ENCODE measurements at places on chromosomes 1 and 21. TPM values are rescaled to one million over a fixed set of nuclear protein-coding genes. Genes with fewer than 3 reads are reported as not detected.
A peak's percentile ranks its signal among the peaks of the same experiment; 100 is the strongest.

DNA sequence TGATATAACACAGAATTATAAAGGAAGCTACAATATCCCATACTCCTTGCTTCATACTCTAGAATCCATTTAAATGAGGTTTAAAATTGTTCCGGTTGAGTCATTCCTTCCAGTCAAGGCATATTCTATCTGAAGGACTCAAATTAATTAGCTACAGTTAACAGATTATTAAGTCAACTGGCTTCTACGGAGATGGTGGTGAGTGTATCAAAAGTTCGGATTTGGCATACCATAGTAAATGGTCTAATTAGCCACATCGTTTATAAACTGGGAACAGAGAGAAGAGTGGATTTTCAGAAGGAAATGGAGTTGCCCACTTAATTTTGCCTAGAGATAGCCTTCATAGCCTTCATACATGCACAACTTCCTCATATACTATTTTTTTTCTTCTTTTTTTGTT, 1095.3 kb downstream of the TTLL7 start:
- DNase-seq, result no peak

- DNase-seq, result no peak
Observed at GRCh38 chr1:185069202-185069772, 23.9 kb downstream of the RNF2 start.

GRCh38 chr21:43731476-43731875, 12.5 kb downstream of the PDXK start:
- DNase-seq, result no peak

- DNase-seq, result no peak
Observed at GRCh38 chr1:91572044-91572443, 71.4 kb downstream of the CDC7 start.

- no peak for DNase-seq
Observed at GRCh38 chr1:92217721-92218120, at the start of gene C1orf146. C1orf146 (plus strand) TSS chr1:92217915; CDS start chr1:92231421, 13,506 bp downstream.

DNA sequence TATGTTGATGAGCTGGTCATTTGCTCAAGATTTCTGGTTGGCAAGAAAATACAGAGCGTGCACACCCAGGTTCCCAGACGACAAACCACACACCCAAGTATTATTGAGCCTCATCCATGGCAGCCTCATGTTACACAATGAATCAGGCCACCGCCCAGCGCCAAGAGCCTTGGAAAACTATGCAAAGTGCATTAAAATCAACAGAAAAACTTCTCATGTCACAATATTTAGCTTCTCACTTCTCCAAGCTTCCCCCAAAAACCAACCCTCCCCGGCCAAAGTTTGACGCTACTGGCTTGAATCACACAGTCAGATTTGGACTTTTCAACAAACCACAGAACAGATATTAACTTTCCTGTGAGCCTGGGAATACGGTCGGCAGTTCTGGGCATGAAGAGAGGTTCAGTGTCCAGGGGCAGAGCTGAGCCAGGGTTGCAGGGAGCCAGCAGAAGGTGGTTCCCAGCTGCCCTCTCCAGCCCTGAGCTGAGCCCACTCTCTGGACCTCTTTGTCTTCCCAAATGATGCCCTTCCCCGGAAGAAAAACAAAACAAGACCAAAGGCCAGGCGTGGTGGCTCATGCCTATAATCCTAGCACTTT, 71.1 kb downstream of the SETD4 start:
- DNase-seq, result no peak

GRCh38 chr1:55217226-55217986, 2.2 kb upstream of the USP24 start:
- DNase-seq, result no peak

GRCh38 chr1:29629401-29629800, 393.1 kb downstream of the PTPRU start:
- DNase-seq, result no peak

- no peak for DNase-seq
Observed at GRCh38 chr1:153791648-153792253, 16.5 kb downstream of the SLC27A3 start.

GRCh38 chr1:148318123-148318903, 164.8 kb downstream of the PPIAL4G start:
- DNase-seq, result no peak

- DNase-seq, result peak; percentile 77
Observed at GRCh38 chr1:32753532-32754316, 51.2 kb upstream of the SYNC start.

- DNase-seq, result no peak
Observed at GRCh38 chr21:14589855-14590563, 43.9 kb upstream of the SAMSN1 start.

GRCh38 chr1:4395158-4395557, 259.3 kb upstream of the AJAP1 start:
- DNase-seq, result no peak

- DNase-seq, result no peak
Observed at GRCh38 chr1:9784508-9785133, 39.1 kb downstream of the CLSTN1 start.

GRCh38 chr21:34023691-34024373, 49.5 kb upstream of the MRPS6 start:
- DNase-seq, result no peak

DNA sequence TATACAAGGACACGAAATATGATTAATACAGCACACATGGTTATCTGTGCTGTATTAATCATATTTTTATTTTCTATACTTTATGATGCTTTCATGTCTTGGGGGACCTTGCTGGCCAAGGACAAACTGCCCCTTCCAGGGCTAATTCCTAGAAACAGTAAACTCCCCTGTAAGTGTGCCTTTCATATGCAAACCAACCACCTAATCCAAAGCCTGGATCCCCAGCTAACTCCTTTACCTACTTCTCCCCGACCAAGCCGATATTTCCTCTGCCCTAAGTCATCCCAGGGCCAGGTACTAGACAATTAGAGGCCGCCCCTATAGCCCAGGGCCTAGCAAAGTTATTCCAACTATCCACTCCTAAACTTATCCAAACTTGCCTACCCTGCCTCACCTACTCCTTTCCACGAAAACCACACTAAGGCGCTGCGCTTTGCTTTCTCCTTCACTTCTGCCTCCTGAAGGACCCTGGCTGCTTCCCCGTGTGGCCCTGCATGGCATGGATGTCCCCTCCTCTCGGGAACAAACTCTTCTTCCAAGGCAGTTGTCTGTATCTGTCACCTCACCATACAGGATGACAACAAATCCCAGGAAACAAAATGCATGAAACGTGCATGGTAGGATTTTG, 10.2 kb downstream of the SH3BP5L start:
- DNase-seq, result no peak

- no peak for DNase-seq
Observed at GRCh38 chr1:29732453-29732852, 496.1 kb downstream of the PTPRU start.

GRCh38 chr1:98327220-98327861, 334.2 kb upstream of the SNX7 start:
- DNase-seq, result no peak

GRCh38 chr1:79198832-79199231, 192.3 kb upstream of the ADGRL4 start:
- no peak for DNase-seq

DNA sequence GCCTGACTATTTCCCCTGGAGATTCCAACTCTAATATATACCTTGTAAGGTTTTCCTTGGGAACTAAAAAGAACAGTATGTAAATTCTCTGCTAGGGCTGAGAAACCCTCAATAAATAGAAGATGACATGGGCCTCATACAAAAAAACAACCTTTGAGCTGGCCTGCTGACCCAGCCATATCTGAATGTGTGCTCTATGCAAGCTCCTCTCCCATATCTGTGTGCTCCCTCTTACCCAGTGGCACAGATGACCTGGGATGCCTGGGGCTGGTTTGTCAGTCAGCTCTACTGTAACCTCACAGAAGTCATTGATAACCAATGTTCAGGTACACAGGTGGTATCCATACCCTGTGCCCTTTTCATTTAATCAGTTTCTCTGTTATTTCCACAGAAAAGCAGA, 329.2 kb downstream of the SEC16B start:
- DNase-seq, result no peak

TNFAIP8L2 gene
- total RNA-seq, result 2.1 TPM

LHX8 gene
- total RNA-seq, result not detected

ERO1B gene
- 10.3 TPM for total RNA-seq

HSD3B2 gene
- total RNA-seq, result not detected

LEPR gene
- 57.7 TPM for total RNA-seq

FNDC10 gene
- 1.6 TPM for total RNA-seq

C21orf91 gene
- 5.0 TPM for total RNA-seq

IL19 gene
- not detected for total RNA-seq

FCAMR gene
- 1.8 TPM for total RNA-seq

FRRS1 gene
- total RNA-seq, result 19.6 TPM
